ENCODE measurements at places on chromosomes 1 and 21. TPM values are rescaled to one million over a fixed set of nuclear protein-coding genes. Genes with fewer than 3 reads are reported as not detected.

- DNase-seq, result no peak
- H3K36me3 ChIP-seq, result no peaks in the 10 kb centered on the region
- peaks cover 64% of the 10 kb centered on the region for H3K27me3 ChIP-seq
- no peak overlapping the region for H3K4me3 ChIP-seq
- no peak overlapping the region for H3K27ac ChIP-seq
- peaks cover 23% of the 10 kb centered on the region for H3K4me1 ChIP-seq
Measured at GRCh38 chr1:47711184-47711847, 273.5 kb downstream of the FOXD2 start.

DNA sequence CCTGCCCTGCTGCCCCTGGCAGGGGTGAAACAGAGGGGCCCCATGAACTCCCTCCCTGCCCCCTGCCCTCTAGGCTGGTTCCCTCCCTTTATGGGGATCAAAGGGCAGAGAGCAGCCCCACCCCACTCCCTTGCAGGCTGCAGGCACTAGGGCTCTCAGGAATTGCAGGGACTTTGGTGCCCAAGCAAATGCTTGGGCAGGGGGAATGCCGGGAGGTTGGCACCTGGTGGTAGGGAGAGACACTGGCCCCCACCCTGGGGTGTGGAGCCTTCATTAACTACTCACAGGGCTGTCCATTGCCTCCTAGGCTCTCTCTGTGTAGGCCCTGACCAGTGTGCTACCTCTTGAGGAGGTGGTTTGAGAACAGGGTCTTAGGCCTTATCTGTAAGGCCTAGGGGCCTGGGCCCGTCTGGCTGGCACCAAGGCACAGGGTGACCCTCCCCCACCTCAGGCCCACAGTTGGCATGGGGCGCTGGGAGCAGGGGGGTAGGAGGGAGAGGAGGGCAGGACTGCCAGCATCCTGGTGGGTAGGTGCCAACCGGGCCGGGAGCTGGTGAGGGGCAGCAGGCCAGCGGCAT lies 4.7 kb downstream of the ZBTB7B start:
- DNase-seq, result peak; percentile 76
- H3K36me3 ChIP-seq, result no peaks in the 10 kb centered on the region
- no peaks in the 10 kb centered on the region for H3K27me3 ChIP-seq

BSDC1 gene
- 44.7 TPM for total RNA-seq

- no peaks in the 10 kb centered on the region for H3K36me3 ChIP-seq
- peaks cover 29% of the 10 kb centered on the region for H3K4me1 ChIP-seq
- no peak overlapping the region for H3K27ac ChIP-seq
- DNase-seq, result no peak
- H3K4me3 ChIP-seq, result no peak overlapping the region
- peaks cover 71% of the 10 kb centered on the region for H3K27me3 ChIP-seq
Measured at GRCh38 chr1:114155706-114156105, 2.0 kb upstream of the SYT6 start.

CTSK gene
- 17.9 TPM for total RNA-seq

DNA sequence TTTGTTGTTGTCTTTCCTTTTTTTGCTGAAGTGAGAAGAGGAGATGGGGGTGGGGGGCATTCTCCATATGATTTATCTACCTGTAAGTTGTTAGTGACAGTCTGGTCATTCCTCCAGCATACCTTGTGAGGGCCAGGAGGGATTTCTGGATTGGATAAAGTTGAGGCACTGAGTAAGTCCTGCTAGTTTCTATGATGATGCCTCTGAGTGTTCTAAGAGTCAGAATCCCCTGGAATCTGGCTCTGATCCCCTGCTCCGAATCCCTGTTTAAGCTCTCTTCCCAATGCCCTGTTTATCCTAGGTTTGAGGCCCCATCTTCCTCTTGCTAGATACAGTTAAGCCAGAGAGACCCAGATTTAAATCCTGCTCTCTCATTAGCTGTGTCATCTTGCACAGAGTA lies 83.2 kb upstream of the HOOK1 start:
- no peaks in the 10 kb centered on the region for H3K27me3 ChIP-seq
- H3K4me3 ChIP-seq, result no peak overlapping the region
- no peak for DNase-seq
- H3K27ac ChIP-seq, result peak overlapping the region; percentile 82
